ENCODE measurements at places on chromosomes 4 and X. TPM values are rescaled to one million over a fixed set of nuclear protein-coding genes. Genes with fewer than 3 reads are reported as not detected.

GAGE2A gene
- total RNA-seq = not detected

LDB2 gene
- total RNA-seq = 10.1 TPM

TBX22 gene
- total RNA-seq = not detected

TCEAL5 gene
- not detected for total RNA-seq

CT55 gene
- not detected for total RNA-seq

RRAGB gene
- total RNA-seq = 7.8 TPM

FANCB gene
- 0.32 TPM for total RNA-seq

RNF175 gene
- total RNA-seq = not detected

MAGEB6 gene
- total RNA-seq = not detected

MAGEC3 gene
- total RNA-seq = not detected

PRSS12 gene
- total RNA-seq = 0.13 TPM

- no peak for DNase-seq
Observed at GRCh38 chrX:139106069-139106468, 394.6 kb upstream of the FGF13 start.

- peak; percentile 81 for DNase-seq
Observed at GRCh38 chr4:6834867-6835266, 52.3 kb downstream of the KIAA0232 start.

- no peak for DNase-seq
Observed at GRCh38 chr4:74503580-74503979, 58.6 kb downstream of the AREG start.

DNA sequence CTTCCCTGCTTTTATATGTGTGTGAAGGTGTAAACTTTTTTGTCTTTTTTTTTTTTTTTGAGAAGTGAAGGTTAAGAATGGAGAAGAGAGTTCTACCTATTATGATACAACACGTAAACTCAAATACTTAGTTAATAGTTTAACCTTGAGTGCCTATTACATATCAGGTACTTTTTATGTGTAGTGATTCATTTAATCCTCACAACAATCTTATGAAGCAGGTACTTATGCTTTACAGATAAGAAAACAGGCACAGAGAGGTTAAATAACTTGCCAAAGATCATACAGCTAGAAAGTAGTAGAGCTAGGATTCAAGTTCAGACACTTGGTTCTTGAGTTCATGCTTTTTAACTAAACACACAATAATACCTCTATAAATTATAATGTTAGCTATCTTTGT, 107.4 kb downstream of the THOC2 start:
- DNase-seq = no peak

GRCh38 chr4:121072224-121073003, at the start of gene NDNF:
NDNF (minus strand) TSS chr4:121072535; CDS start chr4:121045837, 26,698 bp downstream.
- peak; percentile 29 for DNase-seq

GRCh38 chr4:138113819-138114400, 128.2 kb downstream of the SLC7A11 start:
- DNase-seq = no peak

DNA sequence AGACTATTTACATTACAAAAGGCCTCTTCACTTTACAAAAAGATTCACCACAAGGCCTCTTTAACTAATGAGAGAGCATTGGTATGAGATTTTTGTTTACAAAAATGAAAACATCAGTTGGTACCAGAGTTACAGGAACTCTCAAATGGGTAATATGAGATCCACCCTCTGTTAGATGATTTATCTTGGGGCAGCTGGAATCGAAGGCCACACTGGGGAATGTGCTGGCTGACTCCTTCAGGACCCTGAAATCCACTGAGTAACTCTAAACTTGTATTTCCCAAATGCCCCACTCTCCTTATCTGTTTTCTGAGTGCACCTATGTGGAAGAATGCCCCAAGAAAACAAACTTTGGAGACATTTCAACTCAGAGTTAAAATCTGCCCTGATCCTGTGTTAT, 232.9 kb upstream of the F9 start:
- no peak for DNase-seq

- DNase-seq = no peak
Observed at GRCh38 chr4:113483131-113483530, 278.4 kb downstream of the CAMK2D start.

DNA sequence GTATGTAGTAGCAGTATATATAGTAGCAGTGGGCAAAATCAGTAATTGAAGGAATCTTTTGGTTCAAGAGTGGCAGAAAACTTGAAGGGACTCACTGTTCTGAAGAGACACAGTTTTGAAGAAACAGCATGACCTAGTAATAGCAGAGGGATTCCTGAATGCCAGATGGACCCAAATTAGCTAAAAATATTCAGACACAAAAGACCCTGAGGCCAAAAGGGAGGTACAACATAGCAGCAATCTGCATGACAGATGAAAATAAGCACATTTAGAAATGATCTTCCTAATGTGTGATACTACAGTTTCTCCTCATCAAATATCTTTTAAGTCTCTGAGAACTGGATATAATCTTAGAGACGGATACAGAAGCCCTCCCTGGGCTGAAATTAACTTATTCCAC, 536.6 kb downstream of the PPARGC1A start:
- no peak for DNase-seq

DNA sequence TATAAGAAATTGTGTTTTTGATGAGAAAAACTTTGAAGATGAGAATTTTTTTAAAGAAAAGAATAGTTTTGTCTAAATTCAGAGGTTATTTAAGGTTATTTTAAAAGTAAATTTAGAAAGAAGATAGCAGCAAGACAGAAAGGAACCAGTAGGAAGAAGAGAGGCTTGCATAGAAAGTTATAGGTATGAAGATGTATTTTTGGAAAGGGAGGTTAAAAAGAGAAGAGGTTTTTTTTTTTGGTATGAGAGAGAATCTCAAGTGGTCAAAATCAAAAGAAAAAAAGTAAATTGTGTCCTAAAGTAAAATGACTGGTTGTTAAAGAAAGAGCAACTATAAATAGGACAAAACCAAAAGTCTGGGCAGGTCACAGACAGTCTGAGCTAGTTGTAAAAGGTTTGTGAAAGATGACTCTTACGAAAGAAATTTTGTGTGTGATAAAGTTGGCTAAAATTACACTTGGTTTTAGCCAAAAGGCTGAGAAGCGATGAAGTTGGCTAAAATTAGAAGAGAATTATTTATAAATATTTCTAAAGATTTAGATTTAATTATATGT, 16.4 kb upstream of the EIF4E start:
- DNase-seq = no peak

- no peak for DNase-seq
Observed at GRCh38 chrX:19790829-19791228, 96.6 kb downstream of the SH3KBP1 start.

GRCh38 chr4:158129694-158130093, 43.1 kb downstream of the GASK1B start:
- DNase-seq = no peak

- DNase-seq = no peak
Observed at GRCh38 chr4:95693594-95693993, 144.8 kb upstream of the UNC5C start.

- DNase-seq = no peak
Observed at GRCh38 chr4:170729897-170730296, 640.1 kb upstream of the AADAT start.

DNA sequence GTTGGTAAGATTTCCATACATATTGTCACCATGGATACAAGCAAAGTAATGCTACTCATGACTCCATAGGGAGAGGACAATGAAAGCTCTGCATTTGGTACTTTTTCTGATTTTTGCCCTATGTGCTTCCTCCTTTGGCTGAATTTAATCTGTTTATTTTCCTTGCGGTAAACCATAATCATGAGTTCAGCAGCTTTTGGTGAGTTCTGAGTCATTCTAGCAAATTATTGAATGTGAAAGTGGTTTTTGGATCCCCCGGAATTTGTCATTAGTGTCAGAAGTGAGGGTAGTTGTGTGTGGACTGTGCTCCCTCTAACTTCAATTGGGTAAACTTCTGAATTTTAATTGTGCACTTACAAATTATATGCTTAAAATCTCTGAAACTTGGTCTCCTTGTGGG, 170.3 kb downstream of the MOSPD2 start:
- no peak for DNase-seq

- no peak for DNase-seq
Observed at GRCh38 chr4:89400287-89401035, 92.9 kb upstream of the GPRIN3 start.

DNA sequence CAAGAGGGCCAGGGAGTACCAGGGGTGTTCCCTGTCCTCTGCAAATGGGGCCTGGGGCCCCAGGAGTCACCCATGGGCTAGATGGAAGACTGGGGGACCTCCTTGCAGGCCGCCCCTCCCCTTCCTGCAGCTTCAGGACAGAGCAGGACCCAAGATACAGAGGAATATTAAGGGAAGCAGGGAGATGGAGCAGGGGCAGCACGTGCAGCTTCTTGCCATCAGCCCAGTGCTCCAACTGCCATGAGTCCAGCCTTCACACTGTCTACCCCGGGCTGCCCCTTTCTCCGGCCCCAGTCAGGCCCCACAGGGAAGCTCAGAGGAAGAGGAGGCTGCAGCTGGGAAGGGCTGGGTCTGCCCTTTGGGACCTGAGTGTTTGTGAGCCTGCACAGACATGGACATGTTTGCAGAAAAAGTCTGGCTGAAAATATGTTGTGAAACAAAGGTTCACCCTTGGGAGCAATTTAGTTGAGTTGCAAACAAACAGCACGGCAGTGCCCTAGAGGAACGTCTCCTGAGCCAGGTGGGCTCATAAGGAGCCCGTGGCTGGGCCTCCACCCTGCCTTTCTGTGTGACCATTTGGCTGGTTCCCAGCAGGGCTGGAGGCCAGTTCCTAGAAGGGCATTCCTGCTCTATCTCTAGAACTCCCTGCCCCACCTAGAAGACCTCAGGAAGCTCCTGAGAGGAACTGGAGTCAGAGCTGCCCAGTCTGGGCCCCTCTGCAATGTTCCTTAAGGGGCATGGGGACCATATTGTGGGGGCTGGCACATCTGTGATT, 8.9 kb downstream of the FATE1 start:
- DNase-seq = no peak

GRCh38 chr4:23959396-23960148, 69.7 kb upstream of the PPARGC1A start:
- DNase-seq = no peak

DNA sequence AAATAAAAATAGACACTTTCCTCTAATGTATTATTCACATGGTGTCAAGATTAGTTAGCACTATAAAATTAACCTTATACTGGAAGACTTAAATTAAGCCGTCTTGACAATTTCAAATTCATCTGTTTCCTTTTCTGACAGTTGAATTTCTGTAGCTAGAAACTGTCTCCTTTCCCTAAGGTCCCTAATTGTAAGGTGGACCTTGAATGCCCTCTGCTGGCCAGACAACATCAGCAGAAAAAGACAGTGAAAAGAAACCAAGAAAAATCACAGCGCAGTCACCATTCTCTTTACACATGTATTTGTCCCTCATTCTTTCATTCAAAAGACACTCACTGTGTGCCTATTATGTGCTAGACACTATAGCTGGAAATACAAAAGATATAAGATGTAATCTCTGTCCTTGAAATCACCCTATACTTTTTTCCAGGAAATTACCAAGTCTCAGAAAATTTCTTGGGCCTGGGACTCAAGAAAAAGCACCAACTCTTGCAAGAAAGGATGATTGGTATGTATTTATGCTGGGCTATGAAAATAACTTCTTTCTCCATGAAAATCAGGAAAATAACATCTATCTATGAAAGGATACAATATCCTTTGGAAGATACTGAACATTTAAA, 32.7 kb upstream of the AMBN start:
- peak; percentile 16 for DNase-seq

- no peak for DNase-seq
Observed at GRCh38 chrX:31209005-31209628, 137.3 kb upstream of the FTHL17 start.

DNA sequence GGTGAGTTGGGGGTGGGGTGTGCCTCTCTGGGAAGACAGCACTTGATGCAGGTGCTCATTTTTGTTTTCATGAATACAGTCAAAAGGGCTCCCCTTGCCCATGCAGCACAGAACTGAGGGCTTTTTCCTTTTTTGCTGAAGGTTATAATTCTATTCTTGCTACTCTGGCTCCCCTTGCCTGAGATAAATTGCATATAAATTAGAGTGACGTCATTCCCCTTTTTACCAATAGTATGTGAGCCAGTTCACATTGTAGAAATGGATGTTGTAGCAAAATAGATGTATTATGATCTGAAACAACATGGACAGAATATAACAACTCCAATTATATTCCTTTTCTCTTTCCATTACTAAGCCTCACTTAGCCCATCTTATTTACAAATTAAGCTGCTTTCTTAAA, 28.4 kb downstream of the CXorf58 start:
- no peak for DNase-seq

- no peak for DNase-seq
Observed at GRCh38 chr4:85595796-85596559, 121.0 kb downstream of the ARHGAP24 start.

DNA sequence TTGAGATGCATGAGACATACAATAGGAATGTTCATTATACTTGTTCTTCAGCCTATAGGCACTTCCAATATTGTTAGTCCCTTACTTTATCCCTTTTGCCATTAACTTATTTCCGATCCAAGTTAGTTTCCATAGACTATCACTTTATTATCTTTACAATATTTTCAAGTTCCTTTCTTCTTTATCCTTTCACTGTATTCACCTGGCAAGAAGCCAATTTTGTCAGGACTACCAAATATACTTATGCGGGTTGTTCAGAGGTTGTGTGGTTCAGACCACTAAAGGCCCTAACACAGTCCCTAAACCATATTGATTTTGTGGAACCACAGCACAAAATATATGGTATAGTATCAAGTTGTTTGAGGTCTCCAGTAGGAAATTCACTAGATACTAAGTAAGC, 245.0 kb upstream of the HTR2C start:
- DNase-seq = no peak

DNA sequence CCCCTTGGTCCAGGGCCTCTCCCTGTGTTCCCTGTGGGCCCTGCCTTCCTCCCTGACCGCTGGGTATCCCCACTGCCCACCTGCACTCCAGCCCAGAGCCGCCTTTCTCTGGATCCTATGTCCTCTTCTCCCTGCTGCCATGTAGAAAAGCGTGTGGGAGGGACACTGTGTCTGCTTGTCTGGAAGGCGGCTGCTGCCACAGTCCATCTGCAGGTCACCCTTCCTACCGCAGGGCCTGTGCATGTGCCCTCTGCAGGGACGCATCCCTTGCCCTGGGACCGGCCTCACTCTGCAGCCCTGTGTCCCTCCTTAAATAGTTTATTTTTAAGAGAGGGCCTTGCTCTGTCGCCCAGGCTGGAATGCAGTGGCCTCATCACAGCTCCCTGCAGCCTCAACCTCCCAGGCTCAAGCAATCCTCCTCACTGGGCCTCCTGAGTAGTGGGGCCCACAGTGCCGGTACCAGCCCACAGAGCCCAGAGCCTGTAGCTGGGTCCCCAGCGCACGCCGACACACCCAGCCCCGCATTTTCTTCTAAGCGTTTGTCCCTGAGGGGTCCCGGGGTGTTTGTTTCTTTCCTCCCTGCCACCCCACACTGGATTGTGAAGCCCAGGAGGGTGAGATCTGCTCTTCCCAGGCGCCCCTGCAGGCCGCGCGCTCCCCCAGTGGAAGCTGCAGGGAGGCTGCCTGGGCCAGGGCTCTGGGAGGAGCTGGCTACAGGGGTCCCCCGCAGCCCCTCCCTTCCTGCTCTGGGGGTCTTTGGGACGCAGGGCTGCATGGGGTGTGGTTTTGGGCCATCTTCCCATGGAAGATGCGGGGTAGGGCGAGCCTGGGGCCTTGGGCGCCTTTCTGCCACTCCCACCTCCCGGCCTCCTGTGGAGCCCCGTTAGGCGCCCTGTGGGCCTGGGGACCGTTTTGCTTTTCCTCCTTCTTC, 12.8 kb upstream of the NAT8L start:
- DNase-seq = no peak

GRCh38 chr4:158726633-158727032, 3.4 kb upstream of the PPID start:
- DNase-seq = no peak

- no peak for DNase-seq
Observed at GRCh38 chr4:61657016-61657415, 456.9 kb downstream of the ADGRL3 start.

- no peak for DNase-seq
Observed at GRCh38 chrX:112874175-112874574, 33.5 kb upstream of the AMOT start.

- no peak for DNase-seq
Observed at GRCh38 chr4:168511780-168512489, 15.1 kb downstream of the PALLD start.
